ENCODE measurements at places on chromosomes 16 and 17.

DNA sequence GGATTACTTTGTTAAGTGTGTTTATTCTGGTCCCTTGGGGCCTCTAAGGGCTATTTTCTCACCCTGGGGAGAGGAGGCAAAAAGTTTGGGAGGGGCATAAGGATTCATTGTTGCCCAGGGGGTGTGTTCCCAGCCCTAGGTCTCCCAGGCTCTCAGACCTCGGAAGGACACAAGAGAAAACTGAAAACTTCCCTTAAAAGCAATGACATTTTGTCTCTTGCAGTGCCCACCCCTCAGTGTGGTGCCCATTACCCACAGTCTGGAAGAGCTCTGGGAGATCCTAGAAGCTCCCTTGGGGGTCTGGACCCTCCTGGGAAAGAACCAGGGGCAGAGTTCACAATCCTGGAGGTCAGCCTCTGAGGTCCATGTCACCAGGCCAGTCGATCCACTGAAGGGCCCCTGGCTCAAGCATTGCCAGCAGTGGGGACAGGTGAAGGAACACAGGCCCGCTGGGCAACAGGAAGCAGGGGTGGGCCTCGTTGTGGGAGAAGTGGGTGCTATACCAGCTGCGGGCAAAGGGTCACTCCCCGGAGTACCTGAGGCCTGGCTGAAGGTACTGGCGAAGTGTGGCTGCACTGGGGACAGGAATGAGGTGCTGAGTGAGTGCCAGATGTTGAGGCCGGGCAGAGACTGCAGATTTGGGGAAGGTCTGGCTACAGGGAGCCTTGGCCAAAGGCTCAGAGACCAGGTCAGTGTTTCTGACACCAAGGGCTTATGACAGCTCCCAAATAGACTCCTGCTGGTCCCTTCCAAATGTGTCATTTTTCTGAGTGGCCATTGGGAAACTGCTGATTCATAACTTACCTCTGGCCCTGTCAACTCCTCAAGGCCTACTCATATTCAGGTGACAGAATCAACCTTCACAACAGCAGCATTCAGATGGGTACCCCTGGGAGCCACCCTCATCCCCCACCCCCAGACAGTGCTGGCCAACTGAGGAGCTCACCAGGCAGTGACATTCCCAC is 4.6 kb upstream of the ZNF747 start:
- DNase-seq: no peak

DNA sequence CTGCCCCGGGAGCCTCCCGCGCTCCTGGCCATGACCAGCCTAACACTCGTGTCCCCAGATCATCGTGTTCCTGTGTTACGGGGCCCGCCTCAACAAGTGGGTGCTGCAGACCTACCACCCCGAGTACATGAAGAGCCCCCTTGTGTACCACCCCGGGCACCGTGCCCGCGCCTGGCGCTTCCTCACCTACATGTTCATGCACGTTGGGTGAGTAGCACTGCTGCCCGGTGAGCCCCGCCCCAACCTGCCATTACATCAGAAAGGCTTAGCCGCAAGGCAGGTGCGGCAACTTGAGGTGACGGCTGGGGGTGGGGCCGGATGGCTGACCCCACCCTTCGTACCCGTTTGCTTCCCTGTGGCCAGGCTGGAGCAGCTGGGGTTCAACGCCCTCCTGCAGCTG is 1.4 kb downstream of the RHBDL1 start:
- no peak for DNase-seq

DNA sequence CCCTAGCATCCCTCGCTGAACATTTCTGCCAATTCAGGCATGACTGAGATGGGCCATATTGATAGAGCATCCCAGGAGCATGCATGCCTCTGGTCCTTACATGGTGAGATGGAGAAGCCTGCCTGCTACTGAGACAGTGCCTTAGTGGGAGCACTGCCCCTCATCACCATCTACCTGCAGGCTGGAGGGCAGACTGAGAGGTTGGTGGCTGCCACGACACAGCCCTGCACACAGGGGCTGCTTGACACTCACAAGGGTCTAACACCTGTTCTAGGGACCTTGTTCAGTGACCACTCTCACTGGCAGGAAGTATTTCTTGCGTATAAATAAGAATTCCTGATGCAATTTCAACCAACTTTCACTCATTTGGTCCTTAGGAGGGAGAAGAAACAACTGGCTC is 34.0 kb downstream of the WIPI1 start:
- DNase-seq: no peak

- DNase-seq: no peak
These were observed 21.1 kb upstream of the TACO1 start for GRCh38 chr17:63579633-63580032.

- no peak for DNase-seq
These were observed 39.2 kb downstream of the ZNF778 start for GRCh38 chr16:89256651-89257254.

- DNase-seq: no peak
These were observed 20.2 kb downstream of the IL21R start for GRCh38 chr16:27421961-27422740.

GRCh38 chr17:4708436-4708835 is 2.0 kb upstream of the ARRB2 start:
- no peak for DNase-seq

DNA sequence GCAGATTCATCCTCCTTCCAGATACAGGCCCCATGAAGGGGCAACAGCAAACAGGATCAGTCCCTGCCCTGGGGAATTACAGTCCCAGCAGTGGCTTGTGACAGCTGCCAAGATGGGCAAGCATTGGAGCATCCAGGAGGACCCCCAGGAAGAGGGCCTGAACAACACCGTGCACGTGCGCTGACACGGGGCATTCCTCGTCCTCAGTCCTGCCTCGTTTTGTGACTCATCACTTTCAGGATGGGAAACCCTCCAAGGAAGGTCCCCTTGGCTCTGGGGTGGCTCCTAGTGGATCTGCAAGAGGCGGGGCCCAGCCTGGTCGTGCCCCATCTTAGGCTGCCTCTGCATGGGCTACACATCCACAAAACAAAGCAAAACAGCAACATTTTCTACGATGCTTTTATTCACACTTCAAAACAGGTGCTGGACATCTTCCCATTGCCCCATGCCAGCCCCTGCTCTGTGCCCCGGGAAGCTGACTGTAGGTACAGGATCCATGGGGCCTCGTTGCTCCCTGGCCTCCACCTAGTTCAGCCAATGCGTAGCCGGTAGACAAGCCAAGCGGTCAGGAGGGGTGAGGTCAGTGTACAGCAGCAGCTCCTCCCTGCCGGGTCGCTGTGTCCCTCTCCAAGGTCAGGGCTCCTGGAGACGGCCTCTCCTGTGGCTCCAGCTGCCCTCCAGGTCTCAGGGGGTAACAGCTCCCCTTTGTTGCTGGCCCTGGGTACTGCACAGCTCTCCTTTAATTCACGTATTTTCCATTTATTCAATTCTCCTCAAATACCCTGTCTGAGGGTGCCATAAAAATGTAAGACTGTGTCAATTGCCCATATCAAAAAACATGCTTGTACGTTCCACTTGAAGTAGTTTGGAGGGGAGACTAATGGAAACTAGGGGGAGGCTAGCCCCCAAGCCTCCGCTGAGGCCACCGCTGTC is 32.2 kb downstream of the ACTG1 start:
- no peak for DNase-seq

GRCh38 chr16:17585449-17586074 is 114.8 kb upstream of the XYLT1 start:
- DNase-seq: no peak

GRCh38 chr17:60151355-60151754 is 1.6 kb downstream of the CA4 start:
- no peak for DNase-seq

- no peak for DNase-seq
These were observed 15.1 kb downstream of the CDH8 start for GRCh38 chr16:62021161-62021581.

DNA sequence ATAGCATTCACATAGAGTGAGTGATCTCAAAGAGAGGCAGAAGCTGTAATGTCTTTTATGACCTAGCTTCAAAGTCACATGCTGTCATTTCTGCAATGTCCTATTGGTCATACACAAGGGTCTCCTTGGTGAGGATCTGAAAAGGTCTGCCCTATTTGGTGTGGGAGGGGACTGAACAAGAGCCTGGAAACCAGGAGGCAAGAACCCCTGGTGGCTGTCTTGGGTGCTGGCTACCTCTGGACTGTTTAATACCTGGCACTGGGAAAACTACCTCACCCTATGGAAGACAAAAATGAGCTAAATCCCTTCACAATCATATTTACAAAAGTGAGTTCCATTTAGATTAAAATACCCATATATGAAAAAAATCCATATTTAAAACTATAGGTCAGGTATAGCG is 9.0 kb downstream of the KCTD13 start:
- no peak for DNase-seq

DNA sequence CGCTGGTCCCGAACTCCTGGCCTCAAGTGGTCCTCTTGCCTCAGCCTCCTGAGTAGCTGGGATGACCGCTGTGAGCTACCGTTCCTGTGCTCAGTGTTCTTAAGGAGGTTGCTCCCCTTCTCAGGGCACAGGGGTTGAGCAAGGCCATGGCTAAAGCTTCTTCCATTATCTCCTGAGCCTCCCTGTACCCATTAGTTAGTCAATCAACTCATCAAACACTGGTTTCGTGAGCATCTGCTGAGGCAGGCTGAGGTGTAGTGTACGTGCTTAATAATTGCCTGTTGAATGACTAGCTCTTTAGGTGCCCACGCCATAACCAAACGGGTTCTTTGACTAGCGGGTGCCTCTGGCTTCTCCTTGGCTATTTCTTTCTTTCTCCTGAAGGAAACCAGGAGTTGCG is 11.7 kb downstream of the SGCA start:
- no peak for DNase-seq

GRCh38 chr16:73887911-73888310 is 408.7 kb upstream of the PSMD7 start:
- DNase-seq: no peak

- no peak for DNase-seq
These were observed 30.7 kb downstream of the SDK2 start for GRCh38 chr17:73613271-73614233.

GRCh38 chr16:85625485-85626117 is 12.5 kb downstream of the GSE1 start:
- DNase-seq: no peak

DNA sequence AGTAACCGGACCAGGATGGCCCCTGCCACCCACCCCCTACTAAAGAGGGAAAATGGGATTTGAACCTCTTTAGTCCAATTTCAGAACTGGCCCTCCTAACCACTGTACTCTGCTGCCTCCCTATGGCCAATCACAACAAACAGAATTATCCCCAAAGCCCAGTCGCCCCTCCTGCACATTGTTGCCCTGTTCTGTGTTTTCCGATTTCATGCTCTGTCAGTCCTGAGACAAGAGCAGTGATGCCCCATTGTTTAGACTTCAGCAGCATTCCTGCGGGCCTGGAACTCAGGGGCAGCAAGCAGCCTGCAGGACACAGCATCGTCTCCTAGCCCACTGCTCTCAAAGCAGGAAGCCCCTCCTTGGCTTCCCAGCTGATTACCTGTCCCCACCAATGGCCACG is 20.5 kb upstream of the KLHL11 start:
- DNase-seq: no peak

GRCh38 chr17:75642784-75643642 is 9.8 kb downstream of the SMIM5 start:
- no peak for DNase-seq

DNA sequence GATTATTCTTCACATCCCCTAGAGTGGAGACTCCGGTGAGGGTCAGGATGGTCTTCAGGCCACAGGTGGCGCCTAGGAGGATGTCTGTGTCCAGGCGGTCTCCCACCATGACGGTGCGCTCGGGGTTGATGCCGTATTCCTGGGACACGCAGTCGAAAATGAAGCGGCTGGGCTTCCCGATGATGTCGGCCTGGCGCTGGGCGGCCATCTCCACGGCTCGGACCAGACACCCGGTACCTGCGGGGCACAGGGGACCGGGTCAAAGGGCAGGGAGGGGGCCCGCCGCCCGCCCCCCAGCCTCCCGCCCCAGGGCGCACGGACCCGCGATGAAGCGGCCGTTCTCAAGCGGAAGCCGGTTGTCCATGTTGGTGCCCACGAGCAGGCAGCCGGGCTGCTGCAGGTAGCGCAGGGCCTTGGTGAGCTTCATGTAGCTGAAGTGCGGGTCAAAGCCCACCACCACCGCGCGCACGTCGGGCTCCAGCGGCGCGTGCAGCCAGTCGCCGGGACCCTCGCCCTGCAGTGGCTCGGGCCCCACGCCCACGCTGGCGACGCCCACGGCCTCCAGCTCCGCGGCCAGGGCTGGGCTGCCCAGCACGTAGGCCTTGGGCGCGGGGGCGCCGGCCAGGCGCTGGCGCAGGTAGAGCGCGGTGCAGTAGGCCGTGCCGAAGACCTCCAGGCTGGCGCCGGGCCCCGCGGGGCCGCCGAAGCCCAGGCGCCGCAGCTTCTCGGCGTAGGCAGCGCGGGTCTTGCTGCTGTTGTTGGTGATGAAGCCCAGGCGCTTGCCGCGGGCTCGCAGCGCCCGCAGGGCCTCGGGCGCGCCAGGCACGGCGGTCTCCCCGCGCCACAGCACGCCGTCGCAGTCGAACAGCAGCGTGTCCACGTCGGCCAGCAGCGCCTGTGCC is 572 bp downstream of the PGP start:
- no peak for DNase-seq

- DNase-seq: no peak
These were observed 3.1 kb downstream of the PRSS8 start for GRCh38 chr16:31132303-31132979.

GRCh38 chr16:3769013-3769412 is 51.7 kb upstream of the TRAP1 start:
- no peak for DNase-seq

- DNase-seq: no peak
These were observed 21.4 kb downstream of the ASPSCR1 start for GRCh38 chr17:81998691-81999438.

GRCh38 chr17:46894476-46895151 is 28.3 kb upstream of the GOSR2 start:
- DNase-seq: no peak

- DNase-seq: no peak
These were observed 39.9 kb upstream of the STH start for GRCh38 chr17:45958994-45959665.

DNA sequence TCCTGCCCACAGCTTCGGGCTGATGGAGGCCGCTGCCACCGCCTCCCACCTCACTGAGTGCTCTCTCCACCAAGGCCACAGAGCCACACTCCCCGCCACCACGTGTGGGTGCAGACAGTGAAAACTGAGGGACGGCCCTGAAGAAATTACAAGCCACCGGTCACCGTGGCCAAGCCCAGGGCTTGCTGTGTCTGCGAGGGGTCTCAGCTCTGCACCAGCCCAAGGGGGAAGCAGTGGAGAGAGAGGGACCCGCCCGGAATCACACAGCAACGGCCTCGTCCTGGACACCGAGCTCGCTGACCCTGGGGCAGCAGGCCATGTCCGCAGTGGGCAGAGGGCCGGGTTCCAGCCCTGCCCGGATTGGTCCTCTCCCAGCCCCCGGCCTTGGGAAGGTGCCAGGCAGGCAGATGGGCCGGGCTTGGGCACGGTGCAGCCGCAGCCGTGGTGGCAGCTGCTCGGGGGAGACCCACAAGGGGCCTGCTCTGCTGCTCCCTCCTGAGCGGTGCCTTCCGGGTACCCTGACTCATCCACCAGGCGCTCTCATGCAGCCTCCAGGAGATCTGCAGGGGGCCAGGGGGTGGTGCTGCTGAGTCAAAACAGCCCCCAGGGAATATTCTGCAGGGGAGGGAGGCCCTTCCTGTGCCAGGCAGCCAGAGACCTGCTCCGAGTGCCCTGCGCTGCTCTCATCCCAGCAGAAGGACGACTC is 52.0 kb downstream of the CBFA2T3 start:
- DNase-seq: peak; percentile 63

- DNase-seq: no peak
These were observed 207.0 kb downstream of the MSI2 start for GRCh38 chr17:57463103-57463885.
